ENCODE measurements at places on chromosomes 6 and 20.
A peak's percentile ranks its signal among the peaks of the same experiment; 100 is the strongest.

GRCh38 chr6:47023573-47023972 is 18.6 kb downstream of the ADGRF1 start:
- DNase-seq: no peak

DNA sequence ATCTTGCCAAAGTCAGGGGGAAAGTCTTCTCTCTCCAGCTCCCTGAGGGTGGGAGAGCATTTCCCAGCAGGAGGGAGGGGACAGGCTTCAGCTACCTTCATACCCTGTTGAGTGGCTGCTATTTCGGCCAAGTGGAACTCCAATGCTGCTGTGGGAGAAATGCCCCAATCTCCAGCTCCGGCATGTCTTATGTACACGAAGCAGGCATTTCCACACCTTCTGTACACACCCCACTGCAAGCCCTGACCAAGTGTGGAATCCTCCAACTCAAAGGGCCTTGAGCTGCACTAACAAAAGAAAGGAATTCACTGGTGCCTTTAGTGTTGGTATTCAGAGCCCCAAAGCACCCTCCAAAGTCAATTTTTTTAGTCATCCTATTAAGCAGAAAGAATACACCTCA is 313.6 kb upstream of the NT5E start:
- DNase-seq: no peak

GRCh38 chr6:82385961-82386360 is 22.3 kb downstream of the TPBG start:
- no peak for DNase-seq

DNA sequence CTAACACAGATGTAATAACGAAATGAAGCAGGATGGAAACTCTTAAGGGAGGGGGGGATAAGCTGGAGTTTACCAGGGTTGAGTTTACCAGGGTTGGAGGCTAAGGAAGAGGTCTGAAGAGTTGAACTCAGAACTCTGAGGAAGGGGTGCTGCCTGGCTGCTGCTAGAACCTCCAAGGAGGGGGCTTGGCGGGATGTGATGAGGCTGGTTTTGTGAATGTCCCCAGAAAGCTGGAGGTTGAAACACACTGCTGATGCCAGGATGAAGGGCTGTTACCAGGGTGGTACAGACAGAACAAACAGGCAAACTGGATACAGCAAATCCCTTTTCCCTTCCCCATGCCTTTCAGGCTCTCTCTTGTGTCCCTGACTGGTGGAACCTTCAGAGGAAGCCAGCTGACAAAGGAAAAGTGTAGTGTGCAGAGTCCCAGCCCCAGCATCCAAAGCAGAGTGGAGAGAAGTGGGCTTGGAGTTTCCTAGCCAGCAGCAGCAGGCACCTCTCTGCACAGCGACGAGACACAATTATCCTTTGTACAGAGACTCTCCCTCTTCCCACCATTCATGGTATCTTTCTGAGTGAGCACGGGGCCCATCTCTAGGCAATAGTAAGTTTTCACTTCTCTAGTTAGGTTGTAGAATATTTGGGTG is 23.7 kb downstream of the UBE2V1 start:
- DNase-seq: no peak

GRCh38 chr20:63071541-63072181 is 64.9 kb upstream of the BHLHE23 start:
- peak; percentile 76 for DNase-seq

DNA sequence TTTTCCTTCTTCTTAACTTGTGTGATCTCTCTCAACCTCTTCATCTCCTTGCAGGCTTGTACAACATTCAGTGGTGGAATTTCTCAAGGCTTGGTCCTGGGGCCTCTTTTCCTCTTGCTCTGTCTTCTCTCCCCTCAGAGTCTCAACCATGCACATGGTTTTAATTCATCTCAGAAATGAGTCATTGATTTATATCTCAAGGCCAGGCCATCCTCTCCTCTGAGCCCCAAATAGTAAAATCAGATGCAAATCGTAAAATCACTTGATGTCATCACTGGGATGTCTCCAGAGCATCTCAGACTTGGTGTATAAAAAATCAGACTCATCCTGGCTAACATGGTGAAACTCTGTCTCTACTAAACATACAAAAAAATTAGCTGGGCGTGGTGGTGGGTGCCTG is 85.0 kb downstream of the FNDC1 start:
- DNase-seq: no peak

GRCh38 chr6:34340906-34341480 is 51.5 kb downstream of the NUDT3 start:
- no peak for DNase-seq

- no peak for DNase-seq
Observed at GRCh38 chr6:138146544-138146943, 15.2 kb upstream of the ARFGEF3 start.

- DNase-seq: no peak
Observed at GRCh38 chr20:53020376-53020775, 48.2 kb downstream of the TSHZ2 start.

- no peak for DNase-seq
Observed at GRCh38 chr6:44781912-44782597, 394.5 kb downstream of the CDC5L start.

- no peak for DNase-seq
Observed at GRCh38 chr6:155067956-155068615, 73.0 kb downstream of the TIAM2 start.

- peak; percentile 72 for DNase-seq
Observed at GRCh38 chr20:330233-331149, 5.1 kb downstream of the SOX12 start.

- DNase-seq: no peak
Observed at GRCh38 chr20:9981829-9982228, 53.0 kb upstream of the ANKEF1 start.

GRCh38 chr6:19550380-19550779 is 286.8 kb upstream of the ID4 start:
- no peak for DNase-seq

- no peak for DNase-seq
Observed at GRCh38 chr6:101779051-101779844, 385.7 kb downstream of the GRIK2 start.

DNA sequence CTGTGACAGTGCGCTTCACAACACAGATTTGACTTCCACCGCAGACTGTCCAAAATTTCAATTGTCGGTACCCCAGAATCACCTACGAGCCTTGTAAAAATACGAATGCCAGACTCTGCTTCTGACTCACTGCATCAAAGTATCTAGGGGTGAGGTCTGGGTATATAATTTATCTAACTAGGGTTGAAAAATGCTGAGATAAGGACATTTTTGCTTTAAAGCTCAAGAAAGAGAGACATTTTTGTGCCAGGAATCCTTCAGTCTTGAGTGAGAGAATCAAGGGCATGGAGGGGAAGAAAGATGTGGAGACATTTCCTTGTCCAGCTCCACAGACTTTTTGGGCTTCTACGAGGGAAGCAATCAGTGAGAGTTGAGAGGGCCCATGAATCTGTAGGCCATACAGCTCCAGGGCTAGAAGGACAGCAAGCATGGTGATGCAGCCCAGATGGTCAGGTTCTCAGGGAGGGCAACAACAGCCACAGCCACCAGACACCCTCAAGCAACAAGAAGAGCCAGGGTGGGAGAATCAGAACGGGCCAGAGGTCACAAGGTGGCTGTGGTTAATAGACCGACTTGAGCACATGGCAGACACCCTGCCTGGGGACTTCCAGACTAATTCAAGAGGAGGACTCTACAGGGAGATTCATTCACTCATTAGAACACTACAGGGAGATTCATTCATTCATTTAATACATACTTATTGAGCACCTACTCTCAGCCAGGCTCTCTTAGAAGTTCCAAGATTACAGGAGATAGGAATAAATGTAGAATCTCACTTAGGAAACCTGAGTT is 211.1 kb upstream of the PRDM1 start:
- DNase-seq: no peak

DNA sequence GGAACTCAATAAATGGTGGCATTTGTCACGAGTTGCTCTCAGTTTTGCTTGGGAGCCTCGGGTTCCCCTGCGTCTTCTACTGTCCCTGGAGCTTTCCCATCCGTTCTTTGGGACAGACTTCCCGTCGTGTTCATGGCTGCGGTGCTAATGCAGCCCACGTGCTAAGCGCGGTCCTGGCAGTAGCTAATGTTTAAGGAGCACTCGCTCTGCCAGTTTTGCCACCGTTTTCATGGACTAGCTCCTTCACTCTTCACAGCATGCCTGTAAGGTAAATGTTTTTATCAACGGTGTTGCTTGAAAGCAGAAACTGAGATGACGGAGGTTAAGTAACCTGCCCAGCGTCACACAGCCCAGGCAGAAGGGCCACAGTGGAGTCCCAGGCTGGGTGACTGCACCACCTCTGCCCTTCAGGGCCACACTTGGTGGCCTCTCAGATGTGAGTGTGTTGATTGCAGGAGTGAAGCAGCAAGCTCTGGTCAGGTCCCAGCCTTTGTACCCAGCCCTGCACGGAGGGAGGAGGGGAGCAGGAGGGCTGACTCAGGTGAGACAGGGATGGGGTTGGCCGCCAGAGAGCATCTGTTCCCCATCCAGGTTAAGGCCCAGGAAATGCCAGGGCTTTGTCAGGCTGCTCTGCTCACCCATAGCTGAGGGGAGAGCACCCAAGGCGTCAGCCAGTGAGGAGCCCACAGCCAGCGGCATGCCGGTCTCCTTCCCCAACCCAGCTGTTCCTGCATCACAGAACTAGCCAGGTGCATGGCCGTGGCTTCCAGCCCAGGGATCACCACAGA is 181.8 kb downstream of the ZMYND8 start:
- no peak for DNase-seq

GRCh38 chr6:40210628-40211056 is 276.4 kb upstream of the MOCS1 start:
- DNase-seq: no peak

- DNase-seq: no peak
Observed at GRCh38 chr20:37179683-37180524, 556 bp upstream of the MROH8 start.

- DNase-seq: no peak
Observed at GRCh38 chr20:4046311-4046924, 31.1 kb upstream of the RNF24 start.

- DNase-seq: no peak
Observed at GRCh38 chr6:91082311-91082832, 495.5 kb upstream of the MAP3K7 start.

DNA sequence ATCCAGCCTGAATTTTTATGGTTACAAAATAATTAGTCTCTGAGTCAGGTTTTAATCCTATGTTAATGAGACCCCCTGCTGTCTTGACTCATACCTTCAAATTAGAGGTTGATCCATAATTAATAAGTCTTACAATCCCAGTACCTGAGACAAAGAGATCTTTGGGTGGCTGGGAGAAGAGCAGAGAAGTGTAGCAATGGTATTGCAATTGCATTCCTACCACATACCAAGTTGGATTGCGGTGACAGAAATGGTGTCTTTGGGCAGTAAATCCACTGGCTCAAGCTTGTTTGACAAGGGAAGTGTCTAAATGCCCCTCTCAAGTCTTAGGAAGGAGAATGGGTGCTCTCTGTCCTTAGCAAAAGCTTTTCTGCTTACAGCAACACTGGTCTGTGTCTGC is 150.4 kb downstream of the BTBD3 start:
- no peak for DNase-seq

GRCh38 chr6:106496823-106497222 is 132.5 kb downstream of the RTN4IP1 start:
- DNase-seq: no peak

DNA sequence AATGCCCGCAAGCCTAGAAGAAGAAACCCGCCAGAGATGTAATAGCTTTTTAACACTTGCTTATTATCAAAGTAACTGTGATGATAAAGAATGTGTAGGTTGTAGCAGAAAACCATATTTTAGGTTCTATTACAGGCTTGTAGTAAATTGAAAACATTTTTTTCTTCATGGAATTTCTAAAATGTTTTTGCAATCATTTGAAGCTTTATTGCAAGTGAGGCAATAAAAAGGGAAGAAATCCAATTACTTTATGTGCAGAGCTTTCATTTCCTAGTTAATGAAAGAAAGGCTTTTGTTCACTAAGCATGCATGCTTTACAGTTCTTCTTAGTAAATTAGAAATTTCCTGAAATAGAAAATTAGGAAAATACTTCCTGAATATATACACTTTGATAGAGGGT is 135.1 kb downstream of the B3GAT2 start:
- no peak for DNase-seq

DNA sequence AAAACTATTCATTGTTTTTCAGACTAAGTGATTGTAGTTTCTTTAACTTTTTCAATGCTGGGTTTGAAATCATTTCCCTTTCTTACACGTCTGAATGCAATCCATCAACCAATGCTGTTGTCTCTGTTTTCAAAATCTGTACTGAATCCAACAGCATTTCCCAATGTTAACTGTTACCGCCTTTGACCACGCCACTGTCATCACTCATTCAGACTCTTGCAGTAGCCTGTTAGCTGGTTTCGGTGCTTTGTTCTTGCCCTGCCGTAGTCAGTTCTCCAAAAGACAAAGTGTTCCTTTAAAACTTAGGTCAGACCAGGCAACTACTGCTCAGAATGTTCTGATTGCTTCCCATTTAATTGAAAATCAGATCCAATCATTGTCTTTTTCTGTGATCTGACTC is 131.3 kb downstream of the PLCB4 start:
- no peak for DNase-seq

DNA sequence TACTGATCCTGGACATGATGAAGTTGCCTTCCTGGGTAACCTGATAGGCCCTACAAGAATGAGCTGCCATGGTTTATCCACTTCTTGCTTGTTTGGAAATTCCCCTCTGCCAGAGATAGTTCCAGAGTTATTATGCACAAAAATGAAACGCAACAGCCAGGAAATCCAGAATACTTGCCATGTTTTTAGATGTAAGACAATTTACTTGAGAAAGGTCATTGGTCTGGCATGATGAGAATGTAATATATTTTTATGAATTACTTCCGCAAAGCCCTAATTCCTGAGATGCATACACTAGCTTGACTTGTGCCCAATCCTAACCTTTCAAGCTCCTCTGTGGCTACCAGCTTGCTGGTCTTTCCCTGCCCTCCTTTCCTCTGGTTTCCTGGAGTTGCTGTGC is 27.9 kb upstream of the NT5E start:
- DNase-seq: no peak

- DNase-seq: no peak
Observed at GRCh38 chr6:143401068-143401446, 49.4 kb downstream of the ADAT2 start.

GRCh38 chr6:136611746-136612145 is 61.5 kb upstream of the MAP7 start:
- no peak for DNase-seq

DNA sequence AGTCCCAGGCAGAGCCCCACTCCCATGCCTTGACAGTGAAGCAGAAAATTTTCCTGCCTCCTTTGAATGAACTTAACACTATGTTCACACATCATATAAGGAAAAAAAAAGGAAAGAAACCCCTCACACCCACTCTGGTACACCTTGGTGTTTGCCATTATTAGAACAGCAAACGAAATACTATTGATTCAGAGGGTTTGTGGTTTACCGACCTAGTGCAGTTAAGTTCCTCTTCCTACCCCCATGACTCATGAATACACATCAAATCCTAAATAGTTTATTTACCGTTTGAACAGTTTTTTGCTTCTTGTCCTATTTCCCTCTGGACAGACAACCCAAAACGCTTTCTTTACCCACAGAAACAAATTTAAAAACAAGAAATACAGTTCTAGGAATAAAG is 237.7 kb downstream of the FOXA2 start:
- no peak for DNase-seq

Measured in H54 (cell line).